GM12864 (cell line): ENCODE measurements at places on chromosomes 4 and X.

GRCh38 chr4:48074657-48075056 lies 58.1 kb downstream of the NIPAL1 start:
- DNase-seq: no peak

GRCh38 chr4:169823685-169824084 lies 65.9 kb upstream of the HPF1 start:
- DNase-seq: no peak

DNA sequence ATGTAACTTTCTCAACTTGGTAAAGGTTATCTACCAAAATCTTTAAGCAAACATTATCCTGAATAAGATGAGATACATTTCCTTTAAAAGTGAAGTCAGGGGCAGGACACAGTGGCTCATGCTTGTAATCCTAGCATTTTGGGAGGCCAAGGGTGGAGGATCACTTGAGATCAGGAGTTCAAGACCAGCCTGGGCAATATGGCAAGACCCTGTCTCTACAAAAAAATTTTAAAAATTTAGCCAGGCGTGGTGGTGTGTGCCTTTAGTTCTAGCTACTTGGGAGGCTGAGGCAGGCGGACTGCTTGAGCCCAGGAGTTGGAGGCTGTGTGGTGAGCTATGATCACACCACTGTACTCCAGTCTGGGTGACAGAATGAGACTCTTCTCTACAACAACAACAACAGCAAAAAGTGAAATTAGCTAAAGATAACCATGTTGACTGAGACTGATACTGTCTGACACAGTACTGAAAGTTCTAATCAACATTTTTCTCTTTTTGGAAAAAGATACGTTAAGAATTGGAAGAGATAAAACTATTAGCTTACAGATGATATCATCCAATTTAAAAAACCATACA lies 4.9 kb downstream of the DCAF16 start:
- DNase-seq: no peak

DNA sequence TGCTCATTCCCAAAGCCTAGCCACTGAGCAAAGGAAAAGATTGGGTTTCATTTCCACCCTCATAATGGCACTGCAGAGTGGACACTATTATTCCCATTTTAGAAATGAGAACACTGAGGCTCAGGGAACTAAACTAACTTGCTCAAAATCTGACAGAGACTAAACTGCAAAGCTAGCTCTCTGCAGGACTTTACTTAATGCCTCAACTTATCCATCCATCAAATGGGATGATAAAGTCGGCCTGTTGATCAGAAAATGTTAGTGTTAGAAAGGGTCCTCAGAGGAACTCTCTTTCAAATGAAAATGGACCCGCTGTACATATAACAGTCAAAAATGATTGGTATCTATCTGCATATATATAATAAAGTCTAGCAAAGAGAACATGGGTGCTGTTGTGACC lies 186.8 kb downstream of the QDPR start:
- DNase-seq: no peak

DNA sequence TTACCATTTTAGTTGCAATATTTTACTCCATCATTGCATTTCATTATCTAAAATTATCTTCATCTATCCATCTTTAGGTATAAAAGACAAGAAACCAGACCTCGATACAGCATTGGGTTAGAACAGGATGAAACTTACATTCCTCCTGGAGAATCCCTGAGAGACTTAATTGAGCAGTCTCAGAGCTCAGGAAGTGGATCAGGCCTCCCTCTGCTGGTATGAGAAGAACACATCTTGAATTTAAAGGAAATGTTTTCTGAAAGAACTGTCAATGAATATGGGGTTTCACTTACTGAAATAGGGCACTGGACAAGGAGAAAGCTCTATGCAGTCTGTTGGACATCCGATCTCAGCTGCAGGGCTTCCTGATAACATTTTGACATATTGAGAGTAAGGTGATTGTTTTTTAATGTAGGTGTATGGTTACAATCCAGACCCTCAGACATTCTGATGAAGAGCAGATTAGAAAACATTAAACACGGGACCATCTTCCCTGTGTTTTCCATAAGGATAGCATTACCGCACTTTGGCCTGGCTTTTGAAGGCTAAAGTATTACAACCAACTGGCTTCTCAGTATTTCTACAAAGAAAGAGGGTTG lies 367.2 kb downstream of the BMPR1B start:
- DNase-seq: no peak

- DNase-seq: no peak
Measured at GRCh38 chr4:28388471-28388870, 1527.8 kb downstream of the STIM2 start.

DNA sequence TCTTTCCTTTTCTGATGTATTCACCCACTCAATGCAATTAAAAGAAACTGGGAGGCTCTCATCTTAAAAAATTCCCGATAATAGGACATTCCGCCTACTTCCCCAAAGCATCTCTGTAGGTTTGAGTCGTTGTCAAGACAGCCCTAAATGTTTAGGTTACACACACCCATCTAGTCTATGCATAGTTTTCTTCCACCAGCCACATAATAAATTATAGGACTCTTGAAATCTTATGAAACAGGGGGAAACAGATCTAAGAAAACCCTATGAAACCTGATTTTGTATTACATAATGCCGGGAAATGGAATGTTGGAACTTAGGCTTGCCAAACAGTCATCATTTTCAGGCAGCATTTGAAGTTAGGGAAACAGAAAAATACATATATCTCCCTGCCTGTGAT lies 150.0 kb downstream of the PRKX start:
- no peak for DNase-seq

GRCh38 chr4:172813359-172813923 lies 355.2 kb upstream of the GALNT7 start:
- DNase-seq: peak; percentile 3

GRCh38 chrX:39195156-39195555 lies 393.9 kb downstream of the MID1IP1 start:
- DNase-seq: no peak

GRCh38 chr4:91345632-91346031 lies 958.1 kb upstream of the GRID2 start:
- DNase-seq: no peak

GRCh38 chr4:824461-825062 lies 1.4 kb downstream of the CPLX1 start:
- no peak for DNase-seq

DNA sequence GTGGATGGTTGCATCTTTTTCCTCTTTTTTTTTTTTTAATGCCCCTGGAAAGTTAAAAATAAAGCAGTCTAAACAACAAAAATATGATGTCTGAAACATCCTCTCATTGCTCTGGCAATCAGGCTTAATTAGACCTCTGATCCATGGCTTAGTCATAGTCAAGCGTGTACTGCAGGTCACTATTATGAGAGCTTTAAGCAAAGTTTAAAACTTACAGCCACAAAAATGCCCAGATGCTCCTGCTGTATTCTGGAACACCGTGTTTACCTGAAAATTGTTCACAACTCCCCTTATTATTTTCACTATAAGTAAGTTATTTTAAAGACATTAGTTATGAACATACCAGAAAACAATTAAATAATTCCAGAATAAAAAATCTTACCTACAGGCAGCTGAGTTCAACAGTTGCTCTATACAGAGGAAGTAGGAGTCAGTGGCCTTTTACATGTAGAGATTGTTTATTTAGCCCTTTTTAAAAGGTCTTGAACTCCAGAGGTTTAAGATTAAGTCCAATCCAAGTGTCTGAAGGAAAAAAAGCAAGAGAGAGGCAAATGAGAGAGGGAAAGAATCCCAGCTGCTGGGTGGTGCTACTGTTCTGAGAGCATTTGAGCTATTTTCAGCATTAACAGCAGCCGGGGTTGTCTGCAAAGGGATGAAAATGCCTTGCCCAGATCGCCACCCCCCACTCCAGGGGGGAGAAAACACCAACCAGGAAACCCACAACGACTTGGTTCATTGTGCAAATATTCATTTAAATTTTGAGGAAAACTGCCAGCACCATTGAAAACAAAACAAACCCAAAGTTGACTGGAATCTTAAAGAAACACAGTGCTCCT lies 36.9 kb downstream of the SORBS2 start:
- no peak for DNase-seq

DNA sequence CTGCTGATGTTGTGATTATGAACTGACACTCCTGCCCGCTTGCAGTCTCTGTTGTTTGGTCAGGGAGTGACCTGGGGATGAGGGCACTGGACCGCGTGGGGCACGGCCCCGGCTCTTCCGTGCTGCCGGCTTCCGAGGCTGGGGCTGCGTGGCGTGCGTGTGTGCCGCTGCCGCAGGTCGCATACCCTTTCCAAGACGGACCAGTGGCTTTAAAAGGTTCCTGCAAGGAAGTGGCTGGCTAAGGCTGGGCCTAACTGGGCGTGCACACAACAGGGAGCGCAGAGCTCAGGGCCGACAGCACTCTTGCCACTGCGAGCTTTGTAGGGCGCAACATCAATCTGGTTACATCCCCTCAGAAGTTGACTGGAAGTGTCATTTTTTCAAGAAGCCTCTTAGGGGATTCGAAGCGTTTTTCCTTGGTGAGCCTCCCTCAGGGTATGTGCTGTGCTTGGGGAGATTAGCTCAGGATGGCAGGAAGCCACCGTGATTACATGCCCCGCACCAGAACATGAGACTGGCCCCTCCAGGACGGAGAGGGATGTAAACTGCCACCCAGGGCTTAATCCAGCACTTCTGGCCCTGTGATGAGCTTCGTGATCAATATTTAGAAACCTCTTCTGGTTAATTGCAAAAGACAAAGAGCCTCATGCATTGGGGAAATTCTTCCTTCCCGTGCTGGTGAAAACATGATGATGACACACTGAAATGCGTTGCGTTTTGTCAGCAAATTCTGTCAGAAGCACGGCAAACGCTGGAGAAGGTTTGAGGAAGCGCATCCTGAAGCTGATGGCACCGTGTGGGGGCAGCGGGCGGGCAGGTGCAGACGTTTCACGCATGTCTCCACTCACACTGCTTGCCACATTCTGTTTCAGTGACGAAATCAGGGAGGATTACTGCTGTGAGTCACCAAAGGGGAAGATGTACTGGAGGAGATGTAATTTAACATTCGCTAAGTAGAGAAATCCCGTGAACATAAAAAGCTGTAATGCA lies 11.1 kb downstream of the MAEA start:
- DNase-seq: no peak

DNA sequence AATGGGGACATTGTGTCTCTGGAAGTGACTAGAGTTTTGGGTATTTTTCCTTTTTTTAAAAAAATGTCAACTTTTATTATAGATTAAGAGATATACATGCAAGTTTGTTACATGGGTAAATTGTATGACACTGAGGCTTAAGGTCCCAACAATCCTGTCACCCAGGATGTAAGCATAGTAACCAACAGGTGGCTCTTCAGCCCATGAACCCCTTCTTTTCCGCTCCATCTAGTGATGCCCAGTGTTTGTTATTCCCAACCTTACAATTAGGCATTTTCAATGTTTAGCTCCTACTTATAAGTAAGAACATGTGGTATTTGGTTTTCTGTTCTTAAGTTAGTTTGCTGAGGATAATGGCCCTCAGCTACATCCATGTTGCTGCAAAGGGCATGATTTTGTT lies 102.7 kb downstream of the GRID2 start:
- no peak for DNase-seq

DNA sequence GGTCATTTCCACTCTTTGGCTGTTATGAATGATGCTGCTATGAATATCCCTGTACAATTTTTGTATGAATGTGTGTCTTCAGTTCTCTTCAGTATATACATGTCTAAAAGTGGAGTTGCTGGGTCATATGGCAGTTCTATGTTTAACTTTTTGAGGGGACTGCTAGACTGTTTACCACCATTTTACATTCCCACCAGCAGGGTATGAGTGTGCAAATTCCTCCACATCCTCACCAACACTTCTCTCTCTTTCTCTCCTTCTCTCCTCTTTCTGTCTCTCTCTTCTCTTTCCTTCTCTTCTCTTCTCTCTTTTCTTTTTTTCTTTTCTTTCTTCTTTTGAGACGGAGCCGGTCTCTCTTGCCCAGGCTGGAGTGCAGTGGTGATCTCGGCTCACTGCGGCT lies 7.8 kb downstream of the WWC2 start:
- no peak for DNase-seq

GRCh38 chr4:53067125-53067802 lies 205.1 kb downstream of the RASL11B start:
- no peak for DNase-seq

DNA sequence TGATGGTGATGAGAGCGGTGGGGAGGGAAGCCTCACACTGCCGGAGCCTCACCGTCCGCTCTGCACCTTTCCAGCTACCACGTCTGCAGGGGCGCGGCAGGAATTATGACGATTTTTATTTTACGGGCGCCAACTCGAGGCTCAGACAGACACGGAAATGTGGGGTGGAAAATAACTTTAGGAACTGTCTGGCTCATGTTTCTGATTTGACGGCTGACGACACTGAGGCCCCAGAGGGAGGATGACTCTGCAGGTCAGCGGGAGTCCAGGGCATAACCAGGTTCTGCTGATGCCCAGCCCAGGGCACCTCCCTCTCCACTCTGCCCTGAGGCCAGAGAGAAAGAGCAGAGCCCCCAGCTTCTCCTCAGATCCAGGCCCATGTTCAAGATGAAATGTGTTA lies 43.9 kb downstream of the C4orf50 start:
- DNase-seq: no peak

DNA sequence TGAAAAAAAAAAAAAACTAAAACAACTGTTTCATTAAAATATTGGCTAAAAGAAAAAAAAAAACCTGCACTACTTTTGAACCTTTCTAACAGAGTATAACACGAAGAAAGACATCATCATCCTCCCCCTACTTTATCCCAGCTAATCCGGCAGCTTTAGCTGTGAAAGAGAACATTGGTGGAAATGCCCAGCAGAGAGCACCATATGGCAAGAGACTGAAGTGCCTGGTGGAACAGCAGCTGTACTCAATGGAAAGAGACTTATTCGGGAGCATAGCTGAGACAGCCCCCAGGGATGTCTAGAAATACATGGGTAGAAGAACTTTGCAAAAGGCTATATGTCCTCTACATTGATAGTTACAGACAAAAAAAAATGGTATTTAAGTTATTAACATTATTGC lies 30.3 kb downstream of the STPG2 start:
- DNase-seq: no peak

DNA sequence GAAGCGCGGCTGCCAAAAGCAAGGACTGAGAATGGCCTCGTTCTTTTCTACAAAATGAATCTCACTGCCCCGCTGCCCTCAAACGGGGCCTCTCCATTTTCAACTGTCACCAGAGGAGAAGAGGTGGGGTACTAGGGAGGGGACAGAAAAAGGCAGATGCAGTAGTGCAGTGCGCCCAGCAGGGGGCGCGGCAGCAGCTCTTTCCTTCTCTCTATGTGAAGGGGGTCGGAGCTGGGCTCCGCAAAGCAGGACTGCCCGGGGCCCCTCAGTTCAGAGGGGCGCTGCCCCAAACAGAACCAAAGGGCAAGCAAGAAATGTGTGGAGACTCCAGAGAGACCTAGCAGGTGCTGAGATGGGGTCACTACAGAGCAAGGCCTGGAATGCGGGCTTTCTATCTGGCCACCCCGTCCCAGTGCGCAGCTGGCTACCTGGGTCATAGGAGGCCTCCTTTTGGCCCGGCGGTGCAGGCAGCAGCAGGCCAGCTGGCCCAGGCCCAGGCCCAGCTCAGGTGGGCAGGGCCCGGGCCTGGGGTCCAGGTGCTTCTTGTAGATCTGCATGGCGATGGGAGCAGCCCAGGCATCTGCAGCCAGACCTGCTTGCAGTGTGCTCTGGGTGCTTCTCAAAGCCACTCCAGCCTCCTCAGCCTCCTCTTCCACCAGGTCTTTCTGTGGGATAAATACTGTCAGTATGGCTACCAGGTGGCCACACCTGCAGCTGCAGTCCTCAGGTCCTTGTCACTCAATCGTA lies 5.9 kb downstream of the IRAK1 start:
- no peak for DNase-seq

- DNase-seq: no peak
Measured at GRCh38 chr4:38111024-38111423, 150.8 kb downstream of the PTTG2 start.

GRCh38 chrX:53442322-53442631 lies 8.1 kb upstream of the HSD17B10 start:
- no peak for DNase-seq

- no peak for DNase-seq
Measured at GRCh38 chr4:185472103-185472542, 590 bp upstream of the CCDC110 start.
